SJSA1 (cell line): ENCODE measurements at places on chromosomes 6 and 20. TPM values are rescaled to one million over a fixed set of nuclear protein-coding genes. Genes with fewer than 3 reads are reported as not detected.

Gene MUC21
- not detected in 2 replicates for total RNA-seq

Gene ATRN
- total RNA-seq = 18.1 and 27.8 TPM in 2 replicates

Gene EDN1
- 39.7 and 45.5 TPM in 2 replicates for total RNA-seq

Gene KCNB1
- 0.05 TPM in 1 of 2 replicates, not detected in the other for total RNA-seq

Gene UQCC2
- 79.4 and 99.2 TPM in 2 replicates for total RNA-seq

Gene TNFAIP3
- 7.8 and 12.2 TPM in 2 replicates for total RNA-seq

Gene CLPSL2
- total RNA-seq = not detected in 2 replicates

Gene BPIFB2
- not detected in 2 replicates for total RNA-seq

Gene SMOC2
- total RNA-seq = not detected in 2 replicates

Gene PACSIN1
- total RNA-seq = not detected in 2 replicates

Gene GSTA2
- not detected in 2 replicates for total RNA-seq

Gene ADGRG6
- 3.4 and 4.5 TPM in 2 replicates for total RNA-seq

Gene PROKR2
- not detected in 2 replicates for total RNA-seq

Gene EFCAB8
- total RNA-seq = 0.06 and 0.08 TPM in 2 replicates

Gene ZNF831
- not detected in 2 replicates for total RNA-seq

Gene SYCP2
- 1.1 and 2.6 TPM in 2 replicates for total RNA-seq

Gene AURKA
- 116 and 132 TPM in 2 replicates for total RNA-seq

Gene GFOD1
- 10.8 and 13.2 TPM in 2 replicates for total RNA-seq

Gene TBXT
- not detected in 2 replicates for total RNA-seq

Gene CALHM5
- total RNA-seq = 6.2 and 7.2 TPM in 2 replicates

Gene E2F1
- total RNA-seq = 62.1 and 63.9 TPM in 2 replicates

Gene POM121L2
- total RNA-seq = not detected in 2 replicates

Gene HTR1B
- total RNA-seq = not detected in 2 replicates

Gene DAAM2
- 0.29 TPM in 1 of 2 replicates, not detected in the other for total RNA-seq

Gene CTCFL
- not detected in 2 replicates for total RNA-seq

Gene CD2AP
- 26.7 and 28.9 TPM in 2 replicates for total RNA-seq

Gene SIRPB2
- total RNA-seq = not detected in 2 replicates

Gene KCNG1
- total RNA-seq = 17.7 and 31.0 TPM in 2 replicates

Gene SUPT3H
- 6.7 and 11.4 TPM in 2 replicates for total RNA-seq

Gene EPPIN
- not detected in 2 replicates for total RNA-seq

Gene MLIP
- not detected in 2 replicates for total RNA-seq

Gene SNX5
- 114 and 129 TPM in 2 replicates for total RNA-seq

Gene CSNK2B
- total RNA-seq = 270 and 293 TPM in 2 replicates

Gene GPR6
- total RNA-seq = not detected in 2 replicates

Gene FHL5
- total RNA-seq = not detected in 2 replicates

Gene ANKEF1
- 0.18 and 0.25 TPM in 2 replicates for total RNA-seq

Gene C6orf52
- 0.50 and 2.2 TPM in 2 replicates for total RNA-seq

Gene TP53TG5
- not detected in 2 replicates for total RNA-seq

Gene TRDN
- total RNA-seq = not detected in 2 replicates

Gene MYLK4
- total RNA-seq = 0.26 TPM in 1 of 2 replicates, not detected in the other

Gene PCMTD2
- 6.0 and 12.4 TPM in 2 replicates for total RNA-seq

Gene SLC44A4
- not detected in 2 replicates for total RNA-seq

Gene VWA7
- not detected in 2 replicates for total RNA-seq

Gene AKAP12
- total RNA-seq = 5.3 and 5.9 TPM in 2 replicates

Gene PBX2
- 11.8 and 13.2 TPM in 2 replicates for total RNA-seq

Gene PCK1
- total RNA-seq = not detected in 2 replicates

Gene TCP11
- total RNA-seq = 0.60 and 1.6 TPM in 2 replicates

Gene CLPSL1
- not detected in 2 replicates for total RNA-seq
